ENCODE measurements at places on chromosomes 16 and 17. TPM values are rescaled to one million over a fixed set of nuclear protein-coding genes. Genes with fewer than 3 reads are reported as not detected.

Gene EXOC3L1
- total RNA-seq = not detected

Gene OTOP3
- not detected for total RNA-seq

DNA sequence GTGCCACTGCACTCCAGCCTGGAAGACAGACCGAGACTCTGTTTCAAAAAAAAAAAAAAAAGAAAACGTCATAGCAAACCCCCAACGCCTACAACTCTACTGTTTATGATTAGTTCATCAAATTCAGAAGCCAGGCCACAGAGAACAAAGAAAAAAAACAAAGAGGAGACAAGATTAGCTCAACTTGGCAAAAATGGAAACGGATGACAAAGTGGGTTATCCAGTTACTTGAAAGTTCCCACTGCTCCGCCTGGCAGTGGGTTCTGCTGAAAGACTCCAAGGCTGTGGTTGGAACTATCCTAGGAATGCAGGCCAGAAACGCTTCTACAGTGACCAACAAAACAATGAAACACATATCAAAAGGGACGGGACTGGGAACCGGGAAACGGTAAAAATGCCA lies 53.1 kb downstream of the MRM3 start:
- H3K27ac ChIP-seq = no peak overlapping the region
- no peaks in the 10 kb centered on the region for H3K36me3 ChIP-seq
- H3K27me3 ChIP-seq = no peaks in the 10 kb centered on the region
- H3K4me1 ChIP-seq = no peaks in the 10 kb centered on the region
- no peak for DNase-seq
- H3K4me3 ChIP-seq = no peak overlapping the region

GRCh38 chr16:27853651-27854050 lies 209.9 kb downstream of the GSG1L start:
- no peaks in the 10 kb centered on the region for H3K4me1 ChIP-seq
- no peak for DNase-seq
- no peak overlapping the region for H3K4me3 ChIP-seq
- H3K27me3 ChIP-seq = peaks cover 35% of the 10 kb centered on the region
- H3K36me3 ChIP-seq = no peaks in the 10 kb centered on the region

DNA sequence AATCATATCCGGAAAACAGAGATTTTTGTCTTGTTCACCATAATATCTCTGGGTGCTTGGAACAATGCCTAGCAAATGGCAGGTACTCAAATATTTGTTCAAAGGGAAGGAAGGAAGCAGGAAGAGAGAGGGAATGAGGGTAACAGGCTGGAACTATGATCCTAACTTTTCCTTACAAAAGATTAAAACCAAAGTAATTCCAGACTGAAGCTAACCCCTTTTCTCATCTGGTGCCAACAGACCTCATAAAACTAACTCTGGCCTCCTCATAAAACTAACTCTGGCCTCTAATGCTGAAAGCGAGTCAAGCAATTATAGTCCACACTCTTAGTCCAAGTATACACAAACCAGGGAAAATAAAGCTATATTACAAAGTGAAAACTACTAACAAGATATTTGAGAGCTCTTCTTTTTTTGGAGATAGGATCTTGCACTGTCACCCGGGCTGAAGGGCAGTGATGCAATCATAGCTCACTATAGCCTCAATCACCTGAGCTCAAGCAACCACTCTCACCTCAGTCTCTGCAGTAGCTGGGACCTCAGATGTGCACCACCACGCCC lies 84.6 kb downstream of the KANSL1 start:
- no peak for DNase-seq
- no peaks in the 10 kb centered on the region for H3K27me3 ChIP-seq
- H3K36me3 ChIP-seq = peaks cover 7% of the 10 kb centered on the region
- H3K27ac ChIP-seq = peak overlapping the region; percentile 26
- peaks cover 74% of the 10 kb centered on the region for H3K4me1 ChIP-seq

DNA sequence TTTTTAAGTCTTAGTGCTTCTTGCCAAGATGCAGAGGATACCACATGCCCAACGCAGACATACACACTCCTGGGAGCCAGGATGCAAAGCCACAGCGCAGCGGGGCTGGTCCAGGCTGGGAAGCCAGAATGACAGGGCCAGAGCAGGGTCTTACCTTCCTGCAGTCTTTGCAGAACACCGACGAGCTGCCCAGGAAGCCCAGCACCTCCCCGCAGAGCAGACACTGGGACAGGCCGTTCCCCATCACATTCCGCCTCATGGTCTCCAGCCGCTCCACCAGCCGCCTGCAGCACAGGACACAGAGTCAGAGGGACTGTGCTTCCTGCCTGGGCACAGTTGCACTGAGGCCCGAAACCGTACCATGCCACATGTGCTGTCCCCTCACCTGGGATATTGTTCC lies 33.3 kb downstream of the RPH3AL start:
- H3K4me3 ChIP-seq = no peak overlapping the region
- no peak overlapping the region for H3K27ac ChIP-seq
- no peaks in the 10 kb centered on the region for H3K36me3 ChIP-seq
- H3K27me3 ChIP-seq = no peaks in the 10 kb centered on the region

GRCh38 chr16:67882374-67883145 lies 2.1 kb upstream of the NRN1L start:
- H3K27ac ChIP-seq = no peak overlapping the region
- DNase-seq = no peak
- H3K27me3 ChIP-seq = no peaks in the 10 kb centered on the region
- H3K4me3 ChIP-seq = no peak overlapping the region
- H3K4me1 ChIP-seq = no peaks in the 10 kb centered on the region

DNA sequence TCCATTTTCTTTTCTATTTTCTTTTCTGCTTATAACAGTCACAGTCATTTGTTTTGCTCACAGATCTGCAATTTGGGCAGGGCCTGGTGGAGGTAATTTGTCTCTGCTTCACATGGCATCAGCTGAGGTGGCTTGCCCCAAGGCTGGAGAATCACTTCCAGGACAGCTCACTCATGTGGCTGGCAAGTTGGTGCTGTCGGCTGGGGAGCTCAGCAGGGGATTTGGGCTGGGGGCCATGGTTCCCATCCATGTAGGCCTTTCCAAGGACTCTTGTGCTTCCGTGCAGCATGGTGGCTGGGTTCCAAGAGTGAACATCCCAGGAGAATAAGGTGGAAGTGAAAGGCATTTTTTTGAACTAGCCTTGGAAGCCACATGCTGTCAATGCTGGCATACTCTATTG lies 85.7 kb downstream of the MGAT5B start:
- H3K27ac ChIP-seq = no peak overlapping the region
- peaks cover 2% of the 10 kb centered on the region for H3K27me3 ChIP-seq
- no peak overlapping the region for H3K4me3 ChIP-seq
- no peak for DNase-seq
- H3K4me1 ChIP-seq = peaks cover 24% of the 10 kb centered on the region

- peak overlapping the region; percentile 90 for H3K27ac ChIP-seq
- peak; percentile 57 for DNase-seq
- peaks cover 34% of the 10 kb centered on the region for H3K36me3 ChIP-seq
- H3K27me3 ChIP-seq = no peaks in the 10 kb centered on the region
These were observed 45.5 kb downstream of the CYTH1 start for GRCh38 chr17:78736526-78737079.

DNA sequence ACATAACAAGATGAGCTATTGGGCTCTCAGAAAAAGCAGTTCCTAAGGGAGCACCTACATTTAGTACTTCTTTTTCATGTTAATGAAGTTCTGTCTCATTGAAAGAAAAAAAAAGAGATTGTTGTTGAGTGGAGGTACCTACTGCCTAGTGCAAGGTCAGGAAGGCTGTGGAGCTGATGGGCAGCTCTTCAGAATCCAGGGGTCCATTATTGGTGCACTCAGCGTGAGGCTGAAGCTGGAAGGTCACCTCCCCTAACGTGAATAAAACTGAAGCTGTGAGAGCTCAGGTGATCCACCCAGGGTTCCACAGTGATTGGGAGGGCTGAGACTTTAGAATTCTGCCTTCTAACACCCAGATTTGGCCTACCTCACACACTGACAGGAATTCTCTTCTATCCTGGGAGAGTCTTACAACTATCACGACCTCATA lies 153.9 kb upstream of the TBX2 start:
- no peak overlapping the region for H3K27ac ChIP-seq
- H3K27me3 ChIP-seq = no peaks in the 10 kb centered on the region
- peaks cover 2% of the 10 kb centered on the region for H3K36me3 ChIP-seq
- H3K4me1 ChIP-seq = peaks cover 4% of the 10 kb centered on the region
- DNase-seq = no peak

Measured in activated B cell treated with CpG ODN at 0.5 μM for 24 hours (primary cell).